Myocyte (in vitro differentiated cells): ENCODE measurements at places on chromosomes 12 and 14. TPM values are rescaled to one million over a fixed set of nuclear protein-coding genes. Genes with fewer than 3 reads are reported as not detected.
A peak's percentile ranks its signal among the peaks of the same experiment; 100 is the strongest.

DNA sequence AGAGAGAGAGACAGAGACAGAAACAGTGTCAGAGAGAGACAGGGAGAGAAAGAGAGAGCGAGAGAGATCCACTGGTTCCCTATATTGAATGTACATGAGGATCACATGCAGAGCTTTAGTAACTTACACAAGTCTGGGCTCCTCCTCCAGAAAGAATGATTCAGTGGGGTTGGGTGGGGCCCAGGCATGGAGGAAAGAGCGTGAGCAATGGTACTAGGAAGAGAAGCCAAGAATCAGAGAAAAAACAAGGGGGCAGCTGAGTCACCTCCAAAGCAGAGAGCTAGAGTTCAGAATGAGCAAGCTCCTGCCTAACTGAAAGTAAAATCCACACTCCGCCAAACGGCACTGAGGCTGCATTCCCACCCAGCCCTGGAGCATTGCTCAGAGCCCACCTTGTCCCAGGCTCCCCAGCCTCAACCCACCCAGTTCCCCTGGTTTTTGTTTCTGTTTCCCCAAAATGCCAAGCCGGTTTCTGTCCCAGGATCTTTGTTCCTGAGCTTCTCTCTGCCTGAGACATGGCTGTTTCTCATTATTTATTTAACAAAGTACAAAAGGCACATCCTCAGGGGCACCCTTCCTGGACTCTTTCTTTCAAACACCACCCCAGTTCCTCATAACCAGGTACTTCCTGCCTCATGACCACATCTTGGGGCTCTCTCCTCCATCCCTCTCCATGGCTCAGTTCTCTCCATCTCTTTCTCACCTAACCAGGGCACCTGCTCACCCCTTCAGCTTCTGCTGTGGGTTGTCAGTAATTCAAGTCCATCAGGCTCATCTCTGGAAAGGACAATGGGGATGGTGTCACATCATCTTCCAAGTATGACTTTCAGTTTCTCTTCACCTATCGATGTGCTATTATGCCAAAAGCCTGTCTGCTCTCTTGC is 670.3 kb upstream of the TBX3 start:
- DNase-seq: peak; percentile 46

GRCh38 chr14:57405562-57405961 is 15.2 kb downstream of the NAA30 start:
- no peak for DNase-seq

- DNase-seq: peak; percentile 40
These were observed 1973.0 kb upstream of the FLRT2 start for GRCh38 chr14:83556746-83557453.

GRCh38 chr14:24339284-24340151 is at the start of gene RIPK3:
Gene RIPK3, minus strand, starts transcription at chr14:24339991. Its CDS starts 165 bp downstream, at chr14:24339826.
- DNase-seq: no peak

DNA sequence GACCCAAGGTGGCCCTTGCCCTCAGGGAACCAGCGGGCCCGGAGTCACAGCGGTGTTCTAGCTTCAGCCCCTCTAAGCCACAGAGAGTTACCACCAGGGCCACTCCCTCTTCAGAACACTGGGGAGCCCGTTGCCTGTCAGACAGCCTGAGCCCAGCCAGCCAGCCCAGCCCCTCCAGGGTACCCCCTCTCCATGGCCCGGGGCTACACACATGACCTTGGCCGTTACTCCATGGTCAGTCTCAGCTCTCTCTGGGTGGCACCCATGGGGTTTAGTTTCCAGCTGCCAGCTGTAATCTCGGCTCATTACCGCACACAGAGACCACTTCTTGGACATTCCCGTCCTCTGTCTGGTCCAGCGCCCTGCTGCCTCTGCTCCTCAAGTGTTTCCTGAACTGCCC is 35.0 kb downstream of the PPP2R5C start:
- no peak for DNase-seq

GRCh38 chr12:47811581-47812484 is 7.9 kb downstream of the HDAC7 start:
- no peak for DNase-seq

DNA sequence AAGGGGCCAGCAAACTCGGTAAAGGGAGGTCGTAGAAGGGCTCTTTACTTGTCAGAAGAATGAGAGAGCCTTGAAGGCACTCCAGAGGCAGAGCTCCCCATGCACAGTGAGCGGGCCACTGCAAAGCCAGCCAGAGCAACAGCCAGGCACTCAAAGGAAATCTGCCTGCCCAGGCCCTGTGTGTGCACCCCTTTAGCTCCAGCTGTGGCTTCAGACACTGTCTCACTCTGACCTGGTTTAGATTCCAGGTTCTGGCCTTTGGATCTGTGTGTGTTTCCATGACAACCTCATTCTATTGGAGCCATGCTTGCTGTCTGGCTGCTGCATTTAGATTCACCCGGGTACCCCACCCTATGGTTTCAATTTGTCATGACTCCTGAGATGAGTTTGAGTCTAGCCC is 170.3 kb downstream of the CAPZA3 start:
- no peak for DNase-seq

DNA sequence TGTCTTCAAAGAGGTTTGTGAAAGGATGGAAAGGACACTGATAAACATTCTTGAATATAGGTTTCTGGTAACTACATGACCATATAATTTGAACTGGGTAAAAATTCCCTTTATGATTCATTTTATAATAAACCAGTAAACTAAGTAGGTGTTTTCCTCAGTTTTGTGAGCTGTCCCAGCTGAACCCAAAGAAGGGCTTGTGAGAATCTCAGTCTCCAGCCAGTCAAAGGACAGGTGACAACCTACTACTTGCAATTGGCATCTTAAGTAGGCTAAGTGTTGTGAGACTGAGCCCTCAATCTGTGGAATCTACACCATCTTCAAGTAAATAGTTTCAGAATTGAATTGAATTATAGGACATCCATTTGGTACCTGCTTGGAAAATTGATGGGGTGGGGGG is 75.2 kb downstream of the MYF5 start:
- no peak for DNase-seq

DNA sequence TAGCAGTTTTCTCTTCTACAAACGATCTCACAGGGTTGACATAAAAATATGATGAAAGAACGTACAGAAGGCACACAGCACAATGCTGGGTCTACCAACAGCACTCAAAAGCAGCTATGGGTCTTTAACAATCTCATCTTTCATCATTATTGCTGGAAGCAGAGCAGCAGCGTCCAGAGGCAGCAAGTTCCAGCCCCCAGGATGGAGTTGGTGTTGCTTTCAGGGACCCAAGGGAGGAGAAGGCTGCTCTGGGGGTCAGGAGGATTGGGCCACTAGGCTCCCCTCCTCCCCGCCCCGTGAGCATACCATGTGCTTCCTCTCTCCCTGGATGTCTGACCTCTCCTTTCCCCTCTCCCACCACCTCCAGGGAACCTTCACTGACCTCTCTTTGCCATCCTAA is 13.3 kb downstream of the KCTD10 start:
- DNase-seq: peak; percentile 36

DNA sequence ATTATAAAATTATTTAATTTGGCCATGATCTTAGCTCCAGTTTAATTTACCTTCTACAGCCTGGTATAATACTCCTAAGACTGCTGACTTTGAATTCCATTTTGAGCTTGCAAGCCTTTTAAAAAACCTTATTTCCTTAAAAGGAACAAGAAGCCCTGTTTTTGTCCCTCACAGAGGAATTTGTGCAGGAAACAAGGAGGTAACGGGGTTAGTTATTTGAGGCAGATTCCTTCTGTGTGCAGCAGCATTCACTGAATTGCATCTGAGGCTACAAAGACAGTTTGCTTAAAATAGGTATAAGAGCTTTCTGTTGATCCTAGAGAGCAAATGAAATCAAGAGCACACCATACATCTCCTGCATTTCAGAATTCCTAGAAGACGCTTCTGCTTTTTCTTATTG is 403.3 kb upstream of the PRICKLE1 start:
- no peak for DNase-seq

CHGA gene
- not detected in 2 replicates for total RNA-seq

DNA sequence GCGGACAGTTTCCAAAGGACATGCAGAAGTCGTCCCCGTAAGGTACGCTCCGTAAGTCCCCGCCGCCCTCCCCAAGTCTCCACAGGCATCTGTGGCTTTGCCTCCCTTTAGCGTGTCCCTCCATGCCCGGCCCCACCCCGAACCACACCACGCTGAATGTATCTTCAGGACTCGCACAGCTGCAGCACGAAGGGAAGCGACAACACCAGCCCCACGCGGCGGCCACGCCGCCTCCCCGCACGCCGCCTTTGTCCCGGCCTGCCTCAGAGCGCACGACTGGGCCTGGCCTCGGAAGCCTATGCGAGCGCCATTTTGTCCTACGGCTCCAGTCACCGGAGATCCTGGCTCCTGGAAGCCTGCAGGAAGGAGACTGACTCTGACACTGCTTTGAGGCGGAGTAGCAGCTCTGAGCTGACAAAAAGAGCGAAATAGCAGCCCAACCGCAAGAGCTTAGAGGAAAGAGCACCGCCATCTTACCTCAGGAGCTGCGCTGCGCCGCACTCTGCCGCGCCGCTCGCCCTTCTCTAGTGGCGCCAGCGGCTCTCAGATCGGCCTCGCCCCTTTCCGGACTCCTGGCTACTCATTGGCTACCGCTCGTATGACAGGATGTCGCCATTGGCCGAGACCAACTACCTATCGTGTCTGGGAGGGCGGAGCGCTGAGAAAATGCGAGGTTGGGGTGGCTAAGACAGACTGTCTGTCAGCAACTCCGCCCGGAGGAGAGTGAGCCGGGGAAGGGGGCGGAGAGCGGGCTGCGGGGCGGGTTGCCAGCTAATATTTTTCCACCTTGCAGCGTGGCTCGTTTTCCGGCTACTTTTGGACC is at the start of gene KANSL2:
Gene KANSL2, minus strand, starts transcription at position 529 of the 823 bp plus-strand sequence. CDS start 606 bp downstream, outside the sequence.
- peak; percentile 100 for DNase-seq

DNA sequence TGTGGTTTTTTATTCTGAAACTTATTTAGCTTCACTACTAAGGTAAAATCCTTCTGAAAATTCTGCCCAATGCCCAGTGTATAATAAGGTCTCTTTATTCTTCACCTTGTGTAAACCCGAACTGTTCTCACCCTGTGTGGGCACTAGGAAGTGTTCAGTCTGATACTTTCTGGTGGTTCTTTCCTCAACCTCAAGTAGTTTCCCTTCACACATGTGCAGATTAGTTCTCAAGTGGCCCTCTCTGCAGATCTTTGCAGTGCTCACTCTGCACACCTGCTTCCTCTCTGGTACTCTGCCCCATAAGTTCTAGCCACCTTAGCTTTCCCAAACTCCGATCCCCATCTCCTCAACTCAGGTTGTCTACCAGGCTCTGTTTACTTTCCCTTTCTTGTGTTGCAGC is 61.6 kb downstream of the RAD51B start:
- no peak for DNase-seq

DNA sequence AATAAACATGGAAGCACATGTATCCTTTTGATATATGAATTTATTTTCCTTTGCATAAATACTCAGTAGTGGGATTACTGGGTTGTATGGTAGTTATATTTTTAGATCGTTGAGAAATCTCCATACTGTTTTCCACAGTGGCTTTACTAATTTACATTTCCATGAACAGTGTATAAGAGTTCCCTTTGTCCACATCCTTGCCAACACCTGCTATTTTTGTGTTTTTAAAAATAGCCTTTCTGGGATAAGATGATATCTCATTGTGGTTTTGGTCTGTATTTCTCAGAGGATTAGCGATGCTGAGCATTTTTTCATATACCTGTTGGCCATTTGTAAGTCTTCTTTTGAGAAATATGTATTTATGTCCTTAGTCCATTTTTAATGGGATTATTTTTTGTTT is 329.2 kb upstream of the KITLG start:
- peak; percentile 60 for DNase-seq

DNA sequence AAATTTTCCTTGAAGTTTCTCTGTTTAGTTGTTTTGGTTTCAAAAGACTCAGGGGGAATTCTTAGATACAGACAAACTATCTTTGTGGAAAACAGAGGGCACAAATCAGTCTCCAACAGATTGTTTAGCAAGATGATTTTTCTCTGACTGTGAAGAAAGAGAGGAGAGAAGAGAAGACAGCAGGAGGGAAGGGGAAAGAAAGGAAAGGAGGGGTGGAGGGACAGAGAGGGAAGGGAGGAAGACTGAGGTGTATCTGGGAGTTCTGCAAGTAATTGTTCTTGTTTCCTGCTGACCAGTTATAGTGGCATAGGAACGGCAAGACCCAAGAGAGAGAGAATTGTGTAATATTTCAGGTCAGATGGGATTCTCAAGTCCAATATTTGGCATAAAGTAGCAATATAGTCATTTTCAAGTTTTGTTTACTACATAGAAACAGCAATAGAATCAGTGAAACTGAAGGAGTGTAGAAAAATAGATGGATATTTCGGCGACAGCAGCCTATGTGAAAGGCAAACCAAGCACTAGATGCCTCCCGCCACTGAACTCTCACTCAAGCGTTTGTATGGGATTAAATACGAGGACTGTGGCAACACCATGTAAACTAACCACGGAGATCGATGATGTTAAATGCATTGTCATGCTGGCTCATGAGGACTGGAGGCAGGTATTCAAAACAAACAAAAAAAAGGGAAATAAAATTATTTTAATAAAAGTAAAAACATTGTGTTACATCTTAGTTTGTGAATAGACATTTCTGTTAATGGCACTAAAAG is 342.5 kb downstream of the SLC16A7 start:
- no peak for DNase-seq

- DNase-seq: no peak
These were observed 11.6 kb downstream of the DLK1 start for GRCh38 chr14:100738269-100738691.

DNA sequence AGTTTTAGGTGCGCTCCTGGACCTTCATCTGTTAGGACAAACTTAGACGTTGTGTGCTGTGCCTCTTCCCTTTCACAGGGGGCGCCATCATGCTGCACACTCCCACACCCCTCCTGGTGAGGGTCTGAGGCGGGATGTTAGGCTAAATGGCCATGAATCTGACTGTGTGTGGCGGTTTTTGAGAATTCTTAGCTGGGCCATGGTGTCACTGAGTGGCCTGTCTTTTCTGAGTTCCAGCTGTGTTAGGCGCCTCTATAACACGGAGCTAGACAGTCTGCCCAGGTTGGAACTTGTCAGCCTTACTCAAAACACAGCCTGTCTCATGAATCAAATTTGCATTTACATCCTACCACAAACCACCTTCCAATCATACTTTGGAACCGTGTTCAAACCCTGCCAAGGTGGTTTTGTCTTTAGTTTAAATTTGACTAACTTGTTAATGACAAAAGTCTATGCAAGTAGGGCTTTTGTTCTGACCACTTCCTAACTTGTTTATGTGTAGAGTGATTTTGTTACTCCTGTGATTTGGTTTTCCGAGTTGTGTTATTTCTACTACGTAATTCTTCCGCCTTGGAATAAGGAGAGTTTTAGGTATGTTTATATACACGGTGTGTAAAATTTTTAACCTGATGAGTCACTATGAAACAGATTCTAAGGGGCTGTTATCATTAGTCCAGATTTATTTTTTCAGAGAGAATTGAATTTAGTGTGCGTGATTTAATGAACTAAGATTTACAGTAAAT is 19.6 kb downstream of the ACVR1B start:
- DNase-seq: no peak

GAPDH gene
- 5,449 and 7,261 TPM in 2 replicates for total RNA-seq

GRCh38 chr14:33967138-33967537 is 16.3 kb upstream of the EGLN3 start:
- DNase-seq: no peak

GRCh38 chr12:43551279-43551970 is 578 bp downstream of the ADAMTS20 start:
- peak; percentile 6 for DNase-seq

- DNase-seq: peak; percentile 59
These were observed 9.0 kb upstream of the HOXC6 start for GRCh38 chr12:54019091-54019811.
